Kidney (tissue), 22 donors: ENCODE measurements at places on chromosomes 4 and X.

GRCh38 chr4:37999965-38000364 is 39.8 kb downstream of the PTTG2 start:
- DNase-seq, result no peak

DNA sequence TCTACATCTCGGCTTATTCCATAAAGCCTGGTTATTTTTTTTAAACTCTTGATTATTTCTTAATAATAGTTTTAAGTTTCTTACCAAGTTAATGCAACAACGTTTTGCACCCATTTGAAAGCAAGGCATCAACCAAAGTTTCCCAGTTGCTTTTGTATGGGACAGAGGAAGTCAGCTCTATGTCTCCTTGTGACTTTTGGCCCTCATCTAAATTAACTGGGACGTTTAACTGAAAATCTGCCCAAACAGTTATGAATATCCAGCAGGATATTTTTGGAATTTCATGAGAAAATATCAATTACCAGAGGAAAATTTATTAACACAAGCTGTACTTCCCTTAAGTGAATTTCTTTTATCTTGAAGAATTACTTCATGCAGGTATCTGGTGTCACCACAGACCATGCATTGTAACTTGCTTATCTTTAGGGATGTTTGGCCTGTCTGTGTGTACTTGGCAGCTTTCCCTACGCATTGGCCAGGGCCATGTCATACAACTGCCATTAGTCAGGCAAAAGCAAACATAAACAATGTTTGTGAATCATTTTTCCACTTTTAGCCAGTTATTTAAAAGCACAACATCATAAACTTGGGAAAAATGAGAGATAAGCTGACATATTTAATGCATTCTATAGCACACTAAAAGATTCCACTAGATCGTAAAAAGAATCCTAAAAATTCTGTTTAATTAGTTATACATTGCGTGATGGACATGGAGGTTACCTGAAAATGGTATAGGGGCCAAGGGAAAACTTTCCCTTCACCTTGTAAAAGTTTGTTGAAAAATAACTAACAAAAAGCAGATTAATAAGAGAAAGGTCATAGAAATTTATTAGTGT is 101.4 kb upstream of the PDE5A start:
- peak; percentile 74 for DNase-seq

DNA sequence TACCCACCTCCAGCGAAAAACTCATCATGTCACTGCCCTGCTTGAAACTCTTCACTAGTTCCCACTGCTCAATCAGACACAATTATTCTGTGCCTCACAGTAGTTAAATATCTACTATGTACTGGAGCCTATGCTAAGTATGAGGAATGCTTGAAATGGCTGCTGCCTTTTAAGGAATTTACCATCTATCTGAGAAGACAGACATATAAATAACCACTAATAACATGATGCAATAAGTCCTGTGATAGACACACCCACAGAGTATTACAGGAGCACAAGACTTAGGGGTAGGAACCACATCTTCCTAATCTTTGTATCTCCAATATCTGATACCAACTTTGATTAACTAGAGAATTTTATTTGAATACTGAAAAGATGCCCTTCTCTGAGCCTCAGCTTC is 21.1 kb downstream of the SLC25A53 start:
- DNase-seq, result no peak

- peak; percentile 68 for DNase-seq
Observed at GRCh38 chr4:24488399-24489164, 95.8 kb downstream of the DHX15 start.

GRCh38 chr4:119841361-119841760 is 212.8 kb upstream of the PDE5A start:
- no peak for DNase-seq

- DNase-seq, result peak; percentile 91
Observed at GRCh38 chrX:131746491-131746968, 202.7 kb downstream of the OR13H1 start.

DNA sequence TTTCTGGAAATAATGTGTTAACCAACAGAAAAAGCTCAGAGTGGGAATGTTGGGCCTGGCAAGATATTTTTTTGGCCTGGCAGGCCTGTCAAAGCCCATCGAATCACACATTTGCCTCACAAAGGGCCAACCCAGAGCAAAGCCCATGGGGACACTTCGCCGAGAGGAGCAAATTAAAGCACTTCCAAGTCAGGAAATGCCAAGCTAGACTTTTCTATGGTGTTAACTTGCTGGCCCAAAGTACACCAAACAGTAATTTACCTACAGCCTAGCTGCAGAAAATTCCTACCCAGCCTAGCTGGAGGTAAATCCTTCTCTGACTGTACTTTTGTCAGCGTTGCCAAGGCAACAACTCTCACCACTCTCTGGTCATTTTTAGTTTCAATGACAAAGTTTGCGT is 288.6 kb upstream of the LDB2 start:
- DNase-seq, result no peak

DNA sequence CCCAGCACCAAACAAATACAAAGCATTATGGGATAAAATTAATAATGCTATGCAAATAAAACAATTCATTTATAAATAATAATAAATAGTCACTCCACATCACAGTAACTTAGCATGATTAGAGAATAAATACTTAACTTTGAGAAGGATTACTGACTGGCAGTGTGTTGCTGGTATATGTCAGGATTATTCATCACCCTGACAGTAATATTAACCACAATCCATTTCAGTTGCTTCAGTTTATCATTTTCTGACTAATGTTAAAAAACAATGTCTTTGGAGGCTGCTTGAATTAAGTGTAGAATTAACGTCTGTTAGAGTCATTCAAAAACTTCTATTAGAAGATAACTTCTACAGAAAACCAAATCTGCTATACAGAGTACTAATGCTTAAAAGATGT is 124.1 kb upstream of the MAB21L2 start:
- no peak for DNase-seq
